IPS-NIHi11 (cell line): ENCODE measurements at places on chromosomes 6 and 20.

DNA sequence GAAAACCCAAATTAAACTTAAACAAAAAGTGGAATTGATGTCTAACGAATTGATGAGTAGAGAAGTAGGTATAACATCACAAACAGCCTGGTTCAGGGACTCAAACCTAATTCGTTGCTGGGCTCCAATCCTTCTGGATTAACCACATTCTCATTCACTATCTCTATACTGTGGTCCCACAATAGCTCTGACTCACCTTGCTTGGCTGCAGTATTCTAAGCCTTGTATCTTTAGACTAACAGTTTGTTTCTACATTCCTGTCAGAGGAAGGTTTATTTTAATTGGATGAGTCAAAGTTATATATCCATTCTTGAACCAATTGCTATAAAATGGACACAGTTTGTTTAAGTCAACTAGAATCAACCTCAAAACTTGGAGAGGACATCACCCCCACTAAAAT is 530.5 kb upstream of the PTCHD4 start:
- no peak for DNase-seq

DNA sequence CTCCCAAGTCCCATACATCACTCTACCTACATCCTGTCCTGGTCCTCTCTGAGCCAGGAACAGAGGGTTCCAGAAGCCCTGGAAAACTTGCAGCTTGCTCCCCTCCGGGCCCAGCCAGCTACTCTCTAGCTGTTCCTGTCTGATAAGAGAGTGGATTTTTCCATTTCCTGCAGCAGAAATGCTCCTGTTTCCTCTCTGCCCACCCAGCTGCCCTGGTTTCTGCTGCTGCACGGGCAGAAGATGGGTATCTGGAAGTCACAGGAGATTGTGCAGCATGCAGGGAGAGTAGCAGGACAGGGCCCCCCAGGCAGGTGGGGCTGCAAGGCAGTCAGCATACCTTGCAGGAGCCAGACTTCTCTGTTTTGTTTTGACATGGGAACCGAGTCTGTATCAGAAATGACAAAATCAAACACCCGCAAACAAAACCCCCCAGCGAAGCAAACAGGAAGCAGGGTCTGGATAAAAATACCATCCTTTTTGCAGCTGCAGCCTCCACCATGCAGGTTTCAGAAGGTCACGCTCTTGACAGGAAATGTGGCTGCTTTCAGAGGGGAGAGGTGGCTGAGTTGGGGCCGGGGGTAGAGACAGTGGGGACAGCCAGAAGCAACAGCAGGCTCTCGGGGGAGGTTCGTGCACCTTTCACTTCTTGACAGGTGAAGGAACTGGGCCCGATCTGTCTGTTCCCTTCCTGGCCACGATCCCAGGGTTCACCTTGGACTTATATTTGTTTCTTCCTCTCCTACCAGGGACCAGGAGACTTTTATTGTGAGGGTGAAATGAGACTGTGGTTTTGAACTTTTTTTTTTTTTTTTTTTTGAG is 50.8 kb upstream of the FAM83D start:
- DNase-seq = no peak

DNA sequence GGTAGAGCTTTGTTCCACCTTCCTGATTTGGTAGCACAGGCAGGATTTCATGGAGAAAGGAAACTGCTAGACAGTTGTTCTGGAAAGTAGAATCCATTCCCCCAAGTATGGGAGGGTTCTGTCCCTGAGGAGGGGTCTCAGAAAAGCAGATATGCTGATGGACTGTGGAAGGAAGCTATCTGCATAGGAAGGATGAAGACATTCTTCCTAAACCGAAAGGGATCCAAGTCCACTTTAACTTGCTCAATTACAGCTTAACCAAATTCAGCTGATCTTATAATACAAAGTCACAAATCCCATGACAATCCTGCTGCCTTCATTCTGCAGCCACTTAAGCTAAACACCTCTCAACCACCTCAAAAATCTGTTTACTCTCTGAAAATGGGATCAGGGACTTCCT is 2.6 kb downstream of the MAN1A1 start:
- DNase-seq = no peak

DNA sequence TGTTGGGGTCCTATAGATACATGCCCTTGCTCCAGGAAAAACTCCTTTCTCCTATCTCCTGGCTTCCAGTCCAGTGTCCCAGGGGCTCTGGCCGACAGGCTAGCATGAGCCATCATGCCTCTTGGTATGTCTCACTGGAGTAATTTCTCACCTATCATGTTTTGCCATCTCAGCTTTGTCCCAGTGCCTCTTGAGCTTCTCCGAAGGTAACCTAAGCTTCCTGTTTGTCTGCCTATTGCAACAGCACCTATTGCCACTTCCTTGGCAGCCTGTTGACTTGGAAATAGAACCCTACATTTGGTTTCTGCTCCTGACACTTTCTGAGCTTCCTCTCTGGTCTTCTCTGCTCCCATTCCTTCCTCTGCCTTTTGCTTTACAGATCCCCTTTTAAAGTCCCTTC is 197.7 kb downstream of the KCNQ5 start:
- DNase-seq = no peak

DNA sequence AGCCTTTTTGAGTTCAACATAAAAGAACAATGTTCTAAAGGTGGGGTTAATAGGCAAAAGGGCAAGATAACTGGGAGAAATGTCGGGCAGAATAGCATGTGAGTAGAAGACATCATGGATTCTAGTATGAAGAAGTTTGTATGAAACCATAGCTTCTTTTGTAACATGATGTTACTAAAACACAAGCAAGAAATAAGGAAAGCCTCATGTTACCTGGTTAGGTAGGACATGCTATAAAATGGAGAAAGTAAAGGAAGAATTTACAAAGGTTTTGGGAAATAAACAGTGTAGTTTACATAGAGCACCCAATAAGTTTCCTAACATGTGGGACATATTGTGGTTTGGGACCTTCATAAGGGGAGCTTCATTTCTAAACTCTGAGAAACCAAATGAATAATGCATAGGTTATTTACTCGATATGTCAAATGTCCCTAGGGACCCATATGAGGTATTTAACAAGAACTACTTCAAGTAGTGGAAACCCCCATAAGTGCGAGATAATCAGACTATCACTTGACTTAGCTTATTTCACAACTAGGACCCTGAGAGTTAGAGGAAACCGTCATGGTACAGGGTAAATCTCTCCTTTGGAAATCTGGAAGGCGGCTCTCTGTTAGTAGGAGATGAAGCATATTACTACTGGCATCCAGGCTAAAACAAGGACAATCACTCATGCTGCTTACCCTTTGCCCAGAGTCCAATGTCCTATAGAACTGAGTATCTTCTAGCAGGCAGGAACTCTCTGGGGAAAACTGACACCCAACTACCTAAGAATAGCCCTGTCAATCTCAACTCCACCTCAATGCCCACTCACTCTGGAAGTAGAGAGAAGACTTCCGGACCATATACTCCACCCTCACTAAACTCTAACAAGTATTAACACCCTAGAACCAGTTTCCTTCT is 57.5 kb downstream of the ILRUN start:
- DNase-seq = no peak

DNA sequence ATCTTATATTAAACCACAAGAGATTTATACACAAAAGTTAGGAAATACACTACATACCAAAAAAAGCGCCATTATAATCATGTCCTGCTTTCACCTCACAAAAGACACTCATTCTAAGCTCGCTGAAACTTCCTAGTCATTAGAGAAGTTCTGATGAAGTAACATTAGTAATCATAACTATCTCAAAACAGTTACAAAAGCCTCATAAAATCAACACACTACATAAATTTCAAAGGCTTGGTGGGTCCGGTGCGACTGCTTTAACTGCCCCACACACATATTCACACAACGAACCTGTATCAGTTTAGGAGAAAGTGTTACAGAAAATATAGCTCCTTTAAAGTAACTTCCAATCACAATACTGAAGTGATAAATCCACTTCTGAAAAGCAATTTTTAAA is 1.9 kb downstream of the PHIP start:
- no peak for DNase-seq

GRCh38 chr6:145842693-145843546 is 28.3 kb upstream of the FBXO30 start:
- DNase-seq = no peak

GRCh38 chr20:43540673-43541060 is 18.2 kb upstream of the SGK2 start:
- no peak for DNase-seq

- DNase-seq = peak; percentile 79
These were observed 118.8 kb downstream of the RALGAPA2 start for GRCh38 chr20:20593447-20594170.

GRCh38 chr6:139017227-139017626 is 11.3 kb upstream of the ABRACL start:
- peak; percentile 24 for DNase-seq

DNA sequence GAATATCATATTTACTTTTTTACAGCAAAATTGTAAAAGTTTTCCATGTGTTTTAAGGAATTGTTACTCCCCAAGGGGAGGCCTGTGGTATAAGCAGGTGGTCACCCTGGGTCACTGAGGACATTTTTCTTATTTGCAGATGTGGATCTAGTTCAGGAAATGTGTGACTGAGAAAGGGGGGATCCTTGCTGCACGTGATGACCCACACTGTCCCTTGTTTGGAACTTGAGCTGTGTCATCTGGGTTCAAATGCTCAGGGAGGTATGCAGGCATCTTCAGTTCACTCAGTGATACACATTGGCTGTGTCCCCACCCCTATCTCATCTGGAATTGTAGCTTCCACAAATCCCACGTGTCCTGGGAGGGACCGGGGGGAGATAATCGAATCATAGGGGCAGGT is 431.9 kb upstream of the CDH4 start:
- no peak for DNase-seq

GRCh38 chr20:61678437-61678836 is 387.2 kb downstream of the TAF4 start:
- no peak for DNase-seq

GRCh38 chr20:25226433-25227316 is 21.2 kb upstream of the PYGB start:
- no peak for DNase-seq

- DNase-seq = no peak
These were observed 90.9 kb upstream of the GCM1 start for GRCh38 chr6:53239526-53239925.

GRCh38 chr6:45696738-45697137 is 318.9 kb downstream of the CLIC5 start:
- DNase-seq = no peak

GRCh38 chr6:148999501-148999900 is 252.7 kb downstream of the UST start:
- DNase-seq = no peak

GRCh38 chr6:27768556-27768955 is 143.6 kb downstream of the OR2B2 start:
- no peak for DNase-seq

- DNase-seq = no peak
These were observed 73.6 kb upstream of the ADTRP start for GRCh38 chr6:11852061-11852651.

- no peak for DNase-seq
These were observed 152.7 kb downstream of the EYA4 start for GRCh38 chr6:133393891-133394290.

DNA sequence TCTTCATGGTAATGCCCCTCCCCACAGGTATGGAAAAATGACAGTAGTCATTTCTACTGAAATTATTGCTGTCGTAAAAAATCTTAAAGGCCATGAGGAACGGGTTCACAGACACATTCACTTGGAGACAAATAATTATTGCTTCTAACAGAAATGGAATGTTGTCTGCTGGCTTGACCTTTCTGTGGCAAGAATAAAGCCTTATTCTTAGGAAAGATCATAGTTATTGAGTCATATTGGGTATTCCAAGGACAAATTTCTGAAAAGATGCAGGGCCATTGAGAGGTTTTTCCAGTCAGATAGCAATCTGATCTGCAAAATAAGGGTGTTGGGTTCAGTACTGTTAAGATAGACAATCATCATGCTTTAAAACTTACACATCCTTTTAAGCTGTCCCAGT is 29.2 kb downstream of the AKAP7 start:
- no peak for DNase-seq

DNA sequence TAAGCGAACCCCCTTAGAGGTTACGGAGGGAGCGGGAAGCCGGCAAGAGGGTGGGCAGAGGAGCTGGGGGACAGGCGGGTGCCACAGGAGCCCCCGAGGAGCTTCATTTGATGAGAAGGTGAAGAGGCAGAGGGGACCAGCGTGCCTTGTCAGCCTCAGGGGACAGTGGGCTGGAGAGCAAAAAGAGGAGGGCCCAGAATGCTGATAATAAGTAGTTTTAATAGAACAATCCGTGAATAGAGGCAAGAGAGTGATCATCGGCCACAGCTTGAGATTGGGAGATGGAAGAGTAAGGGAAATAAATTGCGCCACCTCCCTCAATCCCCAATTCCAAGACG is 1.3 kb downstream of the COL19A1 start:
- DNase-seq = no peak

DNA sequence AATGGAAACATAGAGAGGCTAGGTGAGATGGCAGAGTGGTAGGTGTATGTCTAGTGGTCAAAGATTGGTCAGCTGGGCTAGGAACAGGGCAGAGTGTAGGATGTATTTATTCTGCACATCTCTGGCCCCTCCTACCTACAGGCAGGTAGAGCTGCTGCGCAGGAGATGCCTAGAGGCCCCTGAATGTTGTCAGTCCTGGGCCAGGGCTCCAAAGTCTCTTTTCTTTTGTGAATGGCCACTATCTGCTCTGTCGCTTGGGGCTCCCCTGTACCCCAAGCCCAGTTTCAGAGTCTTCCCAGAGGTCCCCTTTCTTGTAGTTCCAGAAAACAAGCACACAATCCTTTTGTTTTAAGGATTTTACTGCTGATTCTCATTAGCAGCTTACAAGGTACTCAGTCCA is 5.0 kb downstream of the TSPO2 start:
- no peak for DNase-seq

GRCh38 chr6:11203306-11204004 is 29.0 kb downstream of the NEDD9 start:
- no peak for DNase-seq

DNA sequence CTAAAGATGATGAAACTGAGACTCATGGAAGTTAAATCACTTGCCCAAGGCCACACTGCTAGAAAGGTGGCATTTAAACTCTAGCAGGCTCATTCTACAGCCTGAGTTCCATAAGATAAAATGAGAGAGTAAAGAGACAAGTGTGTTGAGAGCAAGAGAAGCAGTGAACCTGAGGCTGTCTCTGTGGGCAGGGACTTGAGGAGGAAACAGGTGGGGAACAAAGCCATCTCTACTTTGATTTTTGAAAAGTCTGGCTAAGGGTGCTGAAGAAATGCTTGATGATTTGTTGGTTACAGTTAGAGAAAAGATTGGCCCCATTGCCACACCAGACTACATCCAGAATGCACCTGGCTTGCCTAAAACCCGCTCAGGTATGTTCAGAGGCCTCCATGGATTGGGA is 29.0 kb downstream of the GSS start:
- no peak for DNase-seq

DNA sequence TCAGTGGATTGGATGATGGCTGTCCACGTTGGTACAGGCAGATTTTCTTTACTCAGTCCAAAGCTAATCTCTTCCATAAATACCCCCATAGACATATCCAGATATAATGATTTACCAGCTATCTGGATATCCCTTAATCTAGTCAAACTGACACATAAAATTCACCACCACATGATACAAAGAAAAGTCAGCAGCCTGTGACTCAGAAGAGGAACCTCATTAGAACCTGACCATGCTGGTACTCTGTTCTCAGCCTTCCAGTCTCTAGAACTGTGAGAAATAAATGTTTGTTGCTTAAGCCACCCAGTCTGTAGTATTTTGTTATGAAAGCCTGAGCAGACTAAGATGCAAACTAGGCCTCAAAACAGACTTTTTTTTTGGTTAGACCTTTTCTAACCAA is 431.3 kb upstream of the RNF217 start:
- DNase-seq = no peak

- peak; percentile 79 for DNase-seq
These were observed 50.7 kb downstream of the MRPL14 start for GRCh38 chr6:44076356-44077213.
